SK-N-DZ (cell line): ENCODE measurements at places on chromosomes 13 and 19.

- DNase-seq, result peak; percentile 12
Measured at GRCh38 chr19:28466107-28467045, 746.6 kb downstream of the UQCRFS1 start.

GRCh38 chr19:16207490-16208025 is 9.8 kb downstream of the AP1M1 start:
- DNase-seq, result no peak

- no peak for DNase-seq
Measured at GRCh38 chr13:26978081-26978860, 193.3 kb downstream of the USP12 start.

GRCh38 chr13:40208517-40208916 is 457.9 kb downstream of the FOXO1 start:
- DNase-seq, result no peak

DNA sequence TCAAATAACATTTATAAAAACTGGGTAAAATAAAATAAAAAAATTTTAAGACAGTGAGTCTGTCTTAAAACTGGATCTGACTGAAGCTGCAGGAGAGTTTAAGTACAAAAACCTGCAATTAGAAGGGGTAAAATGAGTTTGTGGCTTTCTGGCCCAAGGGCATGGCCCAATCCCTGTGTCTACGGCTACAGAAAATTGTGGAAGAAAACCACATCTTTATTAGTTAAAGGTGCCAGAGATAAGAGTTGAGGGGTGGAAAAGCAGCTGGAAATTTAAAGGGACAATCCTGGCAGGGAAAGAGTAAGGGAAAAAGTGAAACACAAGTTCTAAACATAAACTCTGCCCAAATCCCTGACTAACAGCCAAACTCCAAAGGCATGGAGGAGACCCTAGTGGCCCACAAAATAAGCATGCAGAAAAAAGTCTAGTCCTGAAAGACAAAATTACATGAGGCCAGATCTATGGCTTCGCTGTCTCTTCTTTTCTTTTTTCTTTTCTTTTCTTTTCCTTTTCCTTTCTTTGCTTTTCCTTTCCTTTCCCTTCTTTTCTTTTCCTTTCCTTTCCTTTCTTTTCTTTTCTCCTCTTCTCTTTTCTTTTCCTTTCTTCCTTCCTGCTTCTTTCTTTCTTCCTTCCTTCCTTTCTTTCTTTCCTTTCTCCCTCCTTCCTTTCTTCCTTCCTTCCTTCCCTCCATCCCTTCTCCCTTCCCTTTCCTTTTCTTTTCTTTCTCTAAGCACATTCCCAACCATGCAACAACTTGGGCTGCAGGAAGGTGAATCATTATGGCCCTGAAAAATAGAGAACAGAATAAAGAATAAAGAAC is 23.5 kb upstream of the DLEU7 start:
- DNase-seq, result no peak

DNA sequence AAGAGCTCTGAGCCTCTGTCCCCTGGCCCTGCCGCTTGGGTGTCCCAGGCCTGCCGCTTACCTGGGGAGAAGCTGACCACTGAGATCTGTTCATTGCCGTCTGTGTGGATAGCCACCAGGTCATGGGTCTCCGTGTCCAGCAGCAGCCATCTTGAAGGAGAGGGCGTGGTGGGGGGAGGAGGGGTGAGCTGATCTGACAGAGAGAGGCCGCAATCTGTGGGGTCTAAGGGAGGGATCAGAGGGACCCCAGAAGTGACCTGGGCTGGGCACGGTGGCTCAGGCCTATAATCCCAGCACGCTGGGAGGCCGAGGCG is 14.6 kb upstream of the GPR4 start:
- DNase-seq, result no peak

GRCh38 chr13:38350114-38350617 is 515 bp downstream of the UFM1 start:
- DNase-seq, result no peak

- DNase-seq, result no peak
Measured at GRCh38 chr19:4455719-4456475, 1.7 kb downstream of the UBXN6 start.

DNA sequence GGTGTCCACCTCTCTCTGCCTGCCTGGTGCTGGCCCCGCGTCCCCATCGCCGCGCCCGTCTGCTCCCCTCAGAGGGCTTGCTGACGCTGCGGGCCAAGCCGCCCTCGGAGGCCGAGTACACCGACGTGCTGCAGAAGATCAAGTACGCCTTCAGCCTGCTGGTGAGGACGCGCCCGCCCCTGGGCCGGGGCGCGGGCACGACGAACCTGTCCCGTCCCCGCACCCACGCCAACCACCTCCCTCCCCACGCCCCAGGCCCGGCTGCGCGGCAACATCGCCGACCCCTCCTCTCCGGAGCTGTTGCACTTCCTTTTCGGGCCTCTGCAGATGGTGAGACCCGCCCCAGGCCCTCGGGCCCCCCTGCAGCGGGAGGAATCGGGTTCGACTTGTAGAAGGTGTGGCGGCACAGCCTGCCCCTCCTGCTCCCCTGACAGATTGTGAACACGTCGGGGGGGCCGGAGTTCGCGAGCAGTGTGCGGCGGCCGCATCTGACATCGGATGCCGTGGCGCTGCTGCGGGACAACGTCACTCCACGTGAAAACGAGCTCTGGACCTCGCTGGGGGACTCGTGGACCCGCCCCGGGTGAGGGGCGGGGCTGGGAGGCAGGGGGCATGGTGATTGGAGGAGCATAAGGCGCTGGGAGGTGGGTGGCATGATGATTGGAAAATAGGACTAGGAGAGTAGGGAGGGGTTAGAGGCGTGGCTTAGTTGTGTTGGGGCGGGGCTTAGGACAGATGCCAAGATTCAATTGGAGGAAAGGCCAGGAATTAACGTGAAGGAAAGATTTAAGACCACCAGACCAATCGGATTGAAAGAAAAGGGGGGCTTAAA is 6.6 kb downstream of the EPS8L1 start:
- peak; percentile 61 for DNase-seq

GRCh38 chr19:16345457-16345856 is 20.8 kb downstream of the KLF2 start:
- DNase-seq, result no peak

DNA sequence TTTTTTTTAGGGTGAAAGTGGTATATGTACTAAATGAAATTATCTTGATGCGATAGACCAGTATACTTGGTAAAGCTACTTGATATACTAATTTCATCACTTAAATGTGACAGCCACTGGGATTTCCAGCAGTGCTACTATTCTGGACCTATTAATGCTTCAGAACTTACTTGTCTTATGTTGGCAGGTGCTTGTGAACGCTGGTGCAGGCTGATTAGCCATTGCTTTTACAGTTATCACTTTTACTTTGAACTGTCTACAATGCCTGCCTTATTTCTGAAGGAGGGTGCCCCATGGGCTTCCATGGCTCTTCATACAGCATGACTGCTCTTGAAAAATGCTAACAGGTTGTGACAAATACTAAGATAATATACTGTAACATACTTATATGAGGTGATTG is 294.7 kb downstream of the GPC6 start:
- DNase-seq, result no peak

DNA sequence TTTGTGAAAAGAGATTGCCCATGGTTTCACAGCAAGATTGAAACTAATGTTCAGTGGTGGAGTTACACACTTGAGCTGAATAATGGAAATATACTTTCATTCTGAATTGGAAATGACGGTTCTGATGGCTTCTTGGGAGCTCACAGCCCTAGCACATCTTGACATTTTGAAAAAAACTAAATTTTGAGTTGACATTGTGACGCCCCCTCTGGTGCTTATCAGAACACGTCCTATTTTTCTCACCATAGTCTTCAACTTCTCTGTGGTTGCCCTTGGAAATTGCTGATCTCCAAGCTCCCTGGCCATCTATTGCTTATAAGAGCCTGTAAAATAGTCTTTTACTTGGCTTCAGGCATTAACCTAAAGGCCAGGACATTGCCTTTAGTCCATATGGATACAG is 202.1 kb downstream of the OXGR1 start:
- DNase-seq, result no peak

DNA sequence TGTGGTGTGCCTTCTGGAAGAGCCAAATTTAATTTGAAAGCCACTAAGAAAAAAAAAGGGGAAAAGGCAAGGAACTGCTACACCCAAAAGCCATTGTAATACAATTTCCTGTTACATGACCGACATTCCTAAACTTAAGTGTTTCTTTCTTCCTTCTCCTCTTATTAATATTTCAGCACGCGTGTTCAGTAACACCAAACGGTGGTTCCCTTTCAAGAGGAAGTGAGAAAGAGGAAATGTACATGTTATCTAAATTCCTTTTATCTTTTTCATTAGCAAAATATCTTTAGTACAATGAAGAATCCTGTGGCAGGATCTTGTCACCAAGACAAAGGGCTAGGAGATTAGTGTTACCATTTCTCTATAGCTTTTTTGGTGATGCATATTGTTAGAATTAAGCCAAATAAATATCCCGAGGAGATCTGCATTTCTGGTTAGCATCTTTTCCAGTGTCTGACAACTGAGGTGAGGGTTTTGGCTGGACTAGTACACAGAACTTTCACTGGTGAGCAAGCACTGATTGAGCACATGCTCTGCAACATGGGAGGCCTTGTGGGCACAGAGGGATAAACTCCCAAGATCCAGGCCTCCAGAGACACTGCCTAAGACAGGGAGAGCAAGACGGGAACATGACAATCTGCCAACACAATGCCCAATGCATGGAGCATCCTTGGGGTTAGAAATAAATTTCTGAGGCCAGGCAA is 22.1 kb downstream of the LATS2 start:
- no peak for DNase-seq

DNA sequence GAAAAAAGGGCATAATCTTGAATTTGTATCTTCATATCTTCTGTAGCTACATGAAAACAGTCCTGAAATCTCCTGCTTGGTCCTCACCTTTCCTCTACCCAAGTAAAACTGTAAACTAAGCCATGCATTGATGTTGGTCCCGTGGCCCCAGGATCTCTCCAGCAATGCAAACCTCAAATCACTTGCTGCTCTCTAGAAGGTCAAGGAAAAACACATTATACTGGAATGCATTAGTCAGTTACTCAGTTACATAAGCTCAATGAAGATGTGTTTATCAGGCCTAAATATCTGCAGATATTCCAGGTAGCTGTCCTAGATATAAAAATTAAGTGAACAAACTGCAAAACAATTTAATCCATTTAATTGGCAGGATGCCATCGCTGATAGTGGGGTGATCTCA is 261.8 kb downstream of the ABCC4 start:
- DNase-seq, result no peak

DNA sequence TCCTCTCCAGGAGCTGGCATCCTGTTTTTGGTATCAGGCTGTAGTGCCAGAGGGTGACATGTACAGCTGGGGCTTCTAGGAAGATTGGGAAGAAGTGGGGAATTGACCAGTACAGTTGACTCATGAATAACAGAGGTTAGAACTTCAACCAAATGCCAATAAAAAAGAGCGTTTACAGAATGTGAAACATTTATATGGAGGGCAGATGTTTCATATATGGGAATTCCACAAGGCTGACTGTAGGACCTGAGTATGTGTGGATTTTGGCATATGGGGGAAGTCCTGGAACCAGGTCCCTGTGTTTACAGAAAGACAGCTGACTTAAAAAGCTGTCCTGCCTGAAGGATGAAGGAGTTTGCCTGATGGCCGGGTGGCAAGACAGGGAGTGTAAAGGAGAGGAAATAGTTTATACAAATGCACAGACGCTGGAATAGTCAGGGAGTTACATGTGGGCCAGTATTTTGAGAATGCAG is 5.2 kb downstream of the CHAMP1 start:
- DNase-seq, result no peak

DNA sequence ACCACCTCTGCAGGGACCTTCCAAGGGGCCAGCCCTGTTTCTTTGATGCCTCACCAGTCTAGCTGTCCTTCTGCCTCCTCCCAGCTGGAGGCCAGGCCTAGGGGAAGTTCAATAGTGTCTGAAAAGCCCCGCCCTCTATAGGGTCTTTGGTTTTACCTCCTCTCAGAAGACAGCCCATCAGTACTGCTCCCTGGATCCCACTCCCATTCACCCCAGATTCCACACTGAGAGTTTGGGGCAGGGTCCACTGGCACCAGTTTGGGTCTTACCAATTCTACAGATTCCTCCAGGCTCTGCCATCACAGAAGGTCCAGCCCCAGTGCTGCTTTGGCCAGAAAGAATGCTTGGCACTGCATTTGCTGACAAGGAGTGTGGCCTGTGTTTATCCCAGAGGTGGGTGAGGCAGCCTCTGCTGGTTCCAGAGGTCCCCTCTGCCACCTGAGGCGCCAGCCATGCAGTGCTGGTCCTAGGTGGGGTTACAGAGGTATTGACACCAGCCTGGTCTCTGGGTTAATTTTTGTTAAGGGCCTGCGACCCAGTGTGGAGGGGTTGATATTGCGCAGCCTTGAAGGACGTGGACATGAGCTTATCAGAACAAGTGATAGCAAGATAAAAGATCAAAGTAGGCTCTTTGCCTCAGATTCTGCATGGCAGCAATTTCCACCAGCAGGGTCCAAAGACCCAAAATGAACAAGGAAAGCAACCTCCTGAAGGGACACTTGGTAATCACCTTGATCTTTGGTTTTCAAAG is 41.4 kb upstream of the IGSF23 start:
- no peak for DNase-seq

DNA sequence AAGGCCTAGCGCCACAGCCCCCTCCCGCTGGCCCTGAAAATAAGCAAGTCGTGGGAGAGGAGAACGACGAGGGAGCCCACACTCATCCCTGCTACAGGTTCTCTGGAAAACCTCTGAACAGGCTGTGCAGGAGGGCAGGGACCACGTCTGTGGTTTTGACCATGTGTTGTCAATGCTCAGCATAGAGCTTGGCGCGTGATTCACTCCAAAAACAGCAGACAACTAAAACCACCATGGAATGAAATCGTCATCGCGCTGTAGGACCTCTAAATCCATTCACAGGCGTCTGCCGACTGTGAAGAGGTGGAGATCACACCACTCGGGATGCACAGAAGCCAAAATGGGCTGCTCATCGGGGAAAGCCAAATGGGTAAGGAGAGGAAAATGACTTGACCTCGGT is 121.3 kb downstream of the COL4A1 start:
- DNase-seq, result no peak

- no peak for DNase-seq
Measured at GRCh38 chr19:926589-927350, 935 bp downstream of the ARID3A start.

GRCh38 chr19:45179072-45179891 is 698 bp downstream of the BLOC1S3 start:
- no peak for DNase-seq

- DNase-seq, result no peak
Measured at GRCh38 chr13:100528353-100528752, 60.2 kb downstream of the GGACT start.

GRCh38 chr13:41691274-41691673 is 233.9 kb downstream of the RGCC start:
- DNase-seq, result no peak

DNA sequence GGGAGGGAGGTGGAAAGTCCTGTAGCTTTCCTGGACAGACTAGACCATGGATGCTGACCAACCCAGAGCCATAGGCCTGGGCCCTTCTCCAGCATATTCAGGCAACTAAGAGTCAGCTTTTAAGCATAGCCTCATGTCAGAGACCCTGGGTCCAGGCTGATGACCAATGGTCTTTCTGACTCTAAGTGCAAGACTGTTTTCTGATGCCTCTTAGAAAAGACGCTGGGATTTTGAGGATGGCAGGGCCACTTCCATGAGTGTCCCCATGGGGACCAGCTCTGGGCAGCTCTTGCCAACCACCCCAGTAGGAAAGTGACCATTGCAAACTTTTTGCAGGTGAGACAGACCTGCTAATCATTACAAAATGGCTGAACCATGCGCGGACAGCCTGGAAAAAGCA is 135.6 kb upstream of the KL start:
- no peak for DNase-seq
